ENCODE measurements at places on chromosomes 1 and 21.

- no peak for DNase-seq
Measured at GRCh38 chr21:25582888-25583287, 24.4 kb downstream of the MRPL39 start.

- no peak for DNase-seq
Measured at GRCh38 chr1:228000836-228001563, 5.8 kb upstream of the WNT3A start.

- no peak for DNase-seq
Measured at GRCh38 chr1:96833376-96833775, 111.8 kb downstream of the PTBP2 start.

DNA sequence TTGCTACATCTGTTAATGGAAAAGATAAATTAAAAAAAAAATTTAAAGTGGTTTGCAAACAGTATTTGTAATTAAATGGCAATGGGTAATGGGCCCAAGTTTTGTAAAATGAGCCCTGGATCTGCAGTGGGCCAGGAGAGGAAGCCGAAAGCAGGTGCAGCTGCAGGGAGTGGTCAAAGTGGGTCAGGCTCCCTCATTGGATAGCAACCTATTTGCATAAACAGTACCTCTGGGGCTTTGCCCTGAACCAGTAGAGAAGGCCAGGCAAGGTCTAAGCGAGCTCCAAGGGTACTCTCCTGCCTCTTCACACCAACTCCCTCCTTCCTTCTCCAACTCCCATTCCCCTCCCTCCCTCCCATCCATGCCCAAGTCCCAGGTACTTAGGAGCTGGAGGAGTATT lies 138.9 kb downstream of the HMGB4 start:
- no peak for DNase-seq

- no peak for DNase-seq
Measured at GRCh38 chr1:89512996-89513720, 11.5 kb upstream of the LRRC8B start.

GRCh38 chr1:213512316-213512715 lies 461.3 kb downstream of the RPS6KC1 start:
- no peak for DNase-seq
